ENCODE measurements at places on chromosomes 12 and 14. TPM values are rescaled to one million over a fixed set of nuclear protein-coding genes. Genes with fewer than 3 reads are reported as not detected.

- no peak for DNase-seq
- no peaks in the 10 kb centered on the region for H3K36me3 ChIP-seq
- H3K4me1 ChIP-seq = peaks cover 8% of the 10 kb centered on the region
- peak overlapping the region; percentile 93 for H3K4me3 ChIP-seq
Measured at GRCh38 chr14:103563844-103564505, 1.2 kb downstream of the COA8 start.

- no peak for DNase-seq
- H3K27ac ChIP-seq = no peak overlapping the region
- H3K27me3 ChIP-seq = no peaks in the 10 kb centered on the region
Measured at GRCh38 chr14:94373708-94374107, 14.7 kb downstream of the SERPINA1 start.

- H3K27ac ChIP-seq = no peak overlapping the region
- H3K4me1 ChIP-seq = peaks cover 1% of the 10 kb centered on the region
- H3K27me3 ChIP-seq = no peaks in the 10 kb centered on the region
- no peaks in the 10 kb centered on the region for H3K36me3 ChIP-seq
- H3K4me3 ChIP-seq = no peak overlapping the region
Measured at GRCh38 chr14:70962935-70963334, 55.7 kb downstream of the PCNX1 start.

- H3K27ac ChIP-seq = peak overlapping the region; percentile 90
- peaks cover 16% of the 10 kb centered on the region for H3K4me1 ChIP-seq
- H3K36me3 ChIP-seq = no peaks in the 10 kb centered on the region
- no peaks in the 10 kb centered on the region for H3K27me3 ChIP-seq
- H3K4me3 ChIP-seq = peak overlapping the region; percentile 87
Measured at GRCh38 chr12:74537126-74537706, 419 bp upstream of the ATXN7L3B start.

DNA sequence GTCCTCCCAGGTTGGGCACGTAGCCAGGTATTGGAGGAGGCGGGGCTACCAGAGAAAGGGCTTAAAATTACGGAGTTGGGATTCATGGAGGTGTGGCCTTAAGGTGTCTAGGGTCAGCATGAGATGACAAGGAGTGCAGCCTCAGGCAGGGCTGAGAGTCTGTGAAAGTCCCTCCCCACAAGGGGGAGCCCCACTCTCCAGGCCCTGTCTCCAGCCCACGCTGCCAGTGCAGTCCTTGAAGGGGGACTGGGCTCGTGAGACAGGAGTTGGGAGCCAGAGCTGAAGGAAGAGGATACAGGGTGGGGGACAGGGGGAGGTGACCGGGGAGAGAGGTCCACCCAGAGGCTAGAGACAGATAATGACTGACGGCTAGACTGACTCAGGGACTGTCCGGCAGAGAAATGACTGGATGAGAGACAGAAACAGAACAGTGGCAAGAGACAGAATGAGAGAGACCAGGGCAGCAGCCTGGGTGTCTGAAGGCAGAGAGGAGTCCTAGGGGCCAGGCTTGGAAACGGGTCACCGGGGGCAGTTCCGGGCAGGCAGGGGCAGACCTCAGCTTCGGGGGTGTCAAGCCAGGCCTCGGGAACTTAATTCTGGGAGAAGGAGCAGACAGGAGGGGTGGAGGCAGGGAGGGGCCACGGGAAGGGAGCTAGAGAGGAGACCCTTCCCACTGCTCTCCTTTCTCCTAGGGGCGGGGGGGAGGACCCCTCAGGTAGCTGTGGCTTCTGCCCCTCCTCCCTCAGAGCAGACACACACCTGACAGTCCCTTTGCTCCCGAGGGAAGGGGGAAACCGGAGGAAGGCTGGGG, 970 bp downstream of the CDH24 start:
- no peaks in the 10 kb centered on the region for H3K36me3 ChIP-seq
- H3K4me3 ChIP-seq = no peak overlapping the region
- no peaks in the 10 kb centered on the region for H3K4me1 ChIP-seq

DNA sequence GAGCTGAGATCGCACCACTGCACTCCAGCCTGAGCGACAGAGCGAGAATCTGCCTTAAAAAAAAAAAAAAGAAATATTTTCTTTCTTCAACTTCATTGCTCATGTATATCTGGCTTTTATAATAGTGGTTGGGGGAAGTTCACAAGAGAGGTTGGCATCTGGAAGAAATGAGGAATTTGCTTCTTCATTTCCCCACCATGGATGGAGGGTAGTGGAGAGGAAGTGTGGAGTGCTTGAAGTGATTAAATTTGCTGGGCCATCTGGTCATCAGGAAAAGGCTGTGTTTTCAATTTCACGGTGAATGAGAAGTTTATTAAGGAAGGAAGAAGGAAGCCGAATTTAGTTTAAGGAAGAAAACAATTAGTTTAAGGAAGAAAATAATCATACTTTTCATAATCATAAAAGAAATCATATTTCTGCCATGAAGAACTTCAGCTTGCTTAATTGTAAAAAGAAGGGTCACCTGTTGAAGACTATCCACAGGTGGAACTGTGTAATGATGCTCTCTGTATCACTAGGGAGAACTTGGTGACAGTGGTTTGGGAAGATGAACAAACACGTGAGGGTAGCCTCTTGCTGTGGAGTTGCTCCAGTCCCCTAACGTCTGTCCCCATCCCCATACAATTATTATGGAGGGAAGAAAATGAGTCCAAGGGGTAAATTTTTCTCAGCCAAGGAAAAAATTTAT, 197.3 kb upstream of the ARHGAP5 start:
- H3K27me3 ChIP-seq = no peaks in the 10 kb centered on the region
- H3K27ac ChIP-seq = no peak overlapping the region
- no peak overlapping the region for H3K4me3 ChIP-seq
- H3K36me3 ChIP-seq = no peaks in the 10 kb centered on the region

GRCh38 chr14:58663494-58664111, 25.8 kb downstream of the DACT1 start:
- no peaks in the 10 kb centered on the region for H3K27me3 ChIP-seq
- H3K27ac ChIP-seq = no peak overlapping the region
- no peaks in the 10 kb centered on the region for H3K36me3 ChIP-seq
- no peak for DNase-seq
- H3K4me1 ChIP-seq = peaks cover 4% of the 10 kb centered on the region
- no peak overlapping the region for H3K4me3 ChIP-seq

- no peaks in the 10 kb centered on the region for H3K27me3 ChIP-seq
- H3K27ac ChIP-seq = no peak overlapping the region
- no peak overlapping the region for H3K4me3 ChIP-seq
- no peaks in the 10 kb centered on the region for H3K36me3 ChIP-seq
- no peak for DNase-seq
Measured at GRCh38 chr14:71358209-71358931, 451.1 kb downstream of the PCNX1 start.

DNA sequence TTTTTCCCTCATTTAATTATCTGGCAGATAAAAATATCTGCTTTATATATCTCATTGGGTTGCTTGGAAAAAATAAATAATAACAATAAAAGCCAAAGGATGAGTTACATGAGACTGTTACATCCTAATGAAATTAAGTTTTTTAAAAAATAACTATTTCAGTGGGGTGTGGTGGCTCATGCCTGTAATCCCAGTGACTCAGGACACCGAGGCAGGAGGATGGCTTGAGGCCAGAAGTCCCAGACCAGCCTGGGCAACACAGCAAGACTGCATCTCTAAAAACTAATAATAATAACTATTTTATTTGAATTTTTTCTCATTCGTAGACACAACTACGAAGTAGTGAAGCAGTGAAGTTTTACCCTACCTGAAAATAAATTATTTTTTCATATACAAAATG, 103.3 kb downstream of the BCAT1 start:
- no peaks in the 10 kb centered on the region for H3K27me3 ChIP-seq
- DNase-seq = no peak
- no peaks in the 10 kb centered on the region for H3K36me3 ChIP-seq
- H3K27ac ChIP-seq = no peak overlapping the region
- no peak overlapping the region for H3K4me3 ChIP-seq

- no peak overlapping the region for H3K4me3 ChIP-seq
- H3K36me3 ChIP-seq = no peaks in the 10 kb centered on the region
- H3K4me1 ChIP-seq = no peaks in the 10 kb centered on the region
- H3K27ac ChIP-seq = no peak overlapping the region
- H3K27me3 ChIP-seq = no peaks in the 10 kb centered on the region
Measured at GRCh38 chr12:106896603-106897002, 59.1 kb upstream of the TMEM263 start.

- DNase-seq = no peak
- H3K36me3 ChIP-seq = no peaks in the 10 kb centered on the region
- no peaks in the 10 kb centered on the region for H3K27me3 ChIP-seq
- no peaks in the 10 kb centered on the region for H3K4me1 ChIP-seq
- no peak overlapping the region for H3K27ac ChIP-seq
- no peak overlapping the region for H3K4me3 ChIP-seq
Measured at GRCh38 chr14:34189866-34190265, 239.0 kb upstream of the EGLN3 start.

POLE2 gene
- 3.6 TPM for total RNA-seq

Measured in ovary (tissue), 10 donors.